ENCODE measurements at places on chromosomes 7 and 10.

DNA sequence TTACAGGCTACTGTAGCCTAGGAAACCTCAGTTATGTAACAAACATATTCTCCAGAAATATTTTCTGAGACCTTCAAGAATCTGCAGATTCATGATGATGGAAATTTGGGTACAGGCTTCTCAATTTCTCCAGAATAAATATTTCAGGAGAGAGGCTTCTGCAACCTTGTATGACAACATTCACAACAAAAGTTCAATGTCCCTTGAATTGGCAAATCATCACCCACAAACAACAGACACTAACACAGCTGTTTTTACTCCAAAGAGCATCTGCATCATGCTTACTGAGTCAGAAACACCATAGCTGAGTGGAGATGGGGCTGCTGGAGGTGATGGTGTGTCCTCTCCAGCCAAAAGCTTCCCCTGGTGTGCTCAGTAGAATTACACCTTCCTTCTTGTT, 9.3 kb upstream of the COBL start:
- DNase-seq = no peak

GRCh38 chr7:80830010-80830409, 88.8 kb downstream of the SEMA3C start:
- DNase-seq = no peak

GRCh38 chr10:6014241-6014761, 37.0 kb upstream of the IL15RA start:
- DNase-seq = no peak

GRCh38 chr7:157938211-157938610, 601.4 kb downstream of the DNAJB6 start:
- DNase-seq = no peak

DNA sequence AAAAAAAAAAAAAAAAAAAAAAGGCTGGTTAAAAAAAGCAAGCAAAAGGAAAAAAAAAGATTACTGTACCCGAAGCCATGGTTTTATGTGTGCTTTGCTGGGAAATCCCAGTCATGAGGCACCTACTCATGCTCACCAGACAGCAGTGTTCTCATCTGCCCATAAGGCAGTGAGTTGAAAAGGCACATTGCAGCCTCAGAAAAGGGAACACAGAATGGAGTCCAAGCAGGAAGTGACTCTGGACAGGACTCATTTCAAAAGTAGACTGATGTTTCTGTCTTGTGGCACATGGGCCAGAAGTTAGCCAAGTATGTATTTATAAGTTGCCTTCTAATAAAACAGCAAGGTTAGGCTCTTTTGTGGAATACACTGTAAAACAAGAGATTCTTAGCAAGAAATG, 40.2 kb downstream of the PDSS1 start:
- no peak for DNase-seq

GRCh38 chr7:128045766-128046165, 14.5 kb upstream of the LRRC4 start:
- DNase-seq = no peak

GRCh38 chr10:17756557-17757217, 4.7 kb downstream of the TMEM236 start:
- no peak for DNase-seq

- DNase-seq = no peak
Observed at GRCh38 chr7:103420857-103421384, 25.1 kb downstream of the SLC26A5 start.

- DNase-seq = no peak
Observed at GRCh38 chr7:50695026-50695425, 87.7 kb downstream of the GRB10 start.

GRCh38 chr7:4832711-4833110, 29.1 kb downstream of the PAPOLB start:
- no peak for DNase-seq

- no peak for DNase-seq
Observed at GRCh38 chr7:117146059-117146458, 176.8 kb downstream of the WNT2 start.

DNA sequence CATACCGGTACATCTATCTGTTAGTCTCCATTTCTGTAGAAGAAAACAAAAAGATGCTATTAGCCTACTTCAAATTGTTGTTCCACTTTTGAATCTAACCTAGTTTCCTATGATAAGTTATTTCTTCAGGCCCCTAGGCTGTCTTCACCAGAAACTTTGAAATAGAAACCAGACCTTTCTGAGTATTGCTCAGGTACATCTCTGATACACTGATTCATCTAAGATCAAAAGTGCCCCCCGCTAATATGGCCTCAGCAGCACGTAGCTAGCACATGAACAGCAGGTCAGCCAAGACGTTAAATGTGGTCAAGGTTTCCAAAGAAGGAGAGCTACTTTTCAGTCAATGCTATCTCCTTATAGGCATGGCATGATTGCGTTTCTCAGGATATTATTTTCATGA, 23.6 kb downstream of the CTAGE6 start:
- DNase-seq = no peak

GRCh38 chr7:80428161-80429054, 83.5 kb downstream of the GNAT3 start:
- no peak for DNase-seq

DNA sequence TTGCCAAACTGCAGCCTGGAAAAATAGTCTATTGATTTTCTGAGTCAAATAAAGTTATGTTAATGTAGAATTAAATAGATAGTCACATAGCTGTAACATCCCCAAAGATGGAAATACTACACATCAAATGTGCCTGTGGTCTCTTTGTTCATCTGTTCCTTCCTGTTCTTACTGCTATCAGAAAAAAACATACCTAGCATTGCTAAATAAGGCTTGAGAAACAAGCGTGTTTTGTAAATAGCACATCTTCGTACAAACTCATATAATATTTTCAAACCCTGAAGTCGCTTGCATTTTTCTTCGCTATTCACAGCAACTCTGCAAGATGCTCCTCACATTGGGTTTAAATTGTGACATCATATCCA, 116.1 kb downstream of the KLF6 start:
- no peak for DNase-seq

DNA sequence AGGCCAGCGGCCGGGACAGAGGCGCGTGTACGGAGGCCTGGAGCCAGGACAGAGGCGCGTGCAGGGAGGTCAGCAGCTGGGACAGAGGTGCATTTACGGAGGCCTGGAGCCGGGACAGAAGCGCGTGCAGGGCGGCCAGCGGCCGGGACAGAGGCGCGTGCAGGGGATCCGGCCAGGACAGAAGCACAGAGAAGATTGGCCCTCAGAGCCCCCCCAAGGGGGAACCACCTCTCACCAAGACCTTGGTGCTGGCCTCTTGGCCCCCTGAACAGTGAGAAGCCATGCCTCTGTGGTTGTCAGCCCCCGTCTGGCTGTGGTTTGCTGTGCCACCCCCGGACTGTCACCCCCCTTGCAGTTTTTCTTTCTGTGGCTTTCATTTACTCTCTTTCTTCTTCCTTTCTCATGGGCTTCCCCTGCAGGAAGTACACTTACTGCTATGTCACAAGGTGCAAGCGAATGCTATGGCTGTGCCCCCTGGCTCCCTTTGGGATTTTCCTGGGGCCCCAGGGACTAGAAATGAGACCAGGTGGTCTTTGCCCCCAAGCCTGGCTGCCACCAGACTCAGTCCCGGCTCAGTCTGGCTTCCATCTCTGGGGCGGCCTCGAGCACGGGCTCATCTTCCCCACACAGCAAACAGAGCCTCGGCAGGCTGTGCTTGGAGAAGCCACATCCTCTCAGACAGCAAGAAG, 41.1 kb downstream of the INSIG1 start:
- DNase-seq = no peak

GRCh38 chr7:131488361-131488760, 68.1 kb downstream of the PODXL start:
- no peak for DNase-seq

- no peak for DNase-seq
Observed at GRCh38 chr7:45267262-45267661, 109.7 kb downstream of the RAMP3 start.

GRCh38 chr7:81725812-81726127, 44.1 kb downstream of the HGF start:
- no peak for DNase-seq

DNA sequence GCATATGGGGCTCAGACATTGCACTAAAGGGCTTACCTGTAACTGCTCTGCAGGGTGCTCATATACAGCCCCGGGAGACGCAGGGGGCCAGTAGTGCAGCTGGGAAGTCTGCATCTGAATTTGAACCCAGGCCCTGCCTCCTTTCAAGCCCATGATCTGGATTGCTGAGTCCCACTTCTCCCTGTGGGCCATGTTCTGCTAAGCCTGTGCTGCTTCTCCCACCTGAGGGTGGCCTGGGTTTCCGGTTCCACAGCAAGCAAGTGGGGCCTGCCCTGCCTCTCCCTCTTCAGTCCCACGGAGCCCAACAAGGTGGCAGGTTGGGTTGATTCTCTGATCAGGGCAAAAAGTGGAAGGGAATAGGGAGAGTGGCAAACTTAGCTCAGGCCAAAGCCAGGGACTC, 56.6 kb upstream of the GDF10 start:
- no peak for DNase-seq

DNA sequence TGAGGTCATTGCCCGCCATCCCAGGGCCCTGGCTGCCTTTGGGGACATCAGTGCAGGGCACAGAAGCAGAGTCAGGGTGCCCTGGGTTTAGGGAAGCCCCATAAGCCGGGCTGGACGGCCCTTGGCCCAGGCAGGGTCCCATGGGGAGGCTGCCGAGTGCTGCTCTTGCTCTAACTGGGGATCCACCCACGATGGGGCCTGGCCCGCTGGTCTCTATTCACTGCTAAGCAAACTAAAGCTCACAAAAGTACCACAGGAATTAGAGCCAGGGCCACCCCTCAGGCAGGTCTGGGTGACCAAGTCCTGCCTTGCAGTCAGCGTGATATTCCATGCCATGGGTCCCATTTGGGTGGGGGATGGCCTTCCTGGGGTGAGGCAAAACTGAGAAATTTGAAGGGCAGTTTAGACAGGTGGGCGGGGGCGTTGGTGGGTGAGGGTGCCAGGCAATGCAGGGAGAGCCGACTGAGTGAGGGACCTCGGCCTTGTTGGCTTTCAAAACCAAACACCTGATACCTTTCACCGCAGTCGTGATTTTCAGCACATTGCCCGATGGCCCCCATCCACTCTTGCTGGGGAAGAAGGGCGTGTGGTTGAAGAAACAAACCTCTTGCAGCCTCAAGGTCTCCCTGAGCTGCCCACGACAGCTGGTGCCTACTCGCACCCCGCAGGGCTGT, 92.8 kb upstream of the PPIF start:
- no peak for DNase-seq

GRCh38 chr7:112505495-112505894, 24.7 kb downstream of the LSMEM1 start:
- no peak for DNase-seq

- no peak for DNase-seq
Observed at GRCh38 chr10:103394180-103394579, 2.1 kb downstream of the ATP5MK start.

DNA sequence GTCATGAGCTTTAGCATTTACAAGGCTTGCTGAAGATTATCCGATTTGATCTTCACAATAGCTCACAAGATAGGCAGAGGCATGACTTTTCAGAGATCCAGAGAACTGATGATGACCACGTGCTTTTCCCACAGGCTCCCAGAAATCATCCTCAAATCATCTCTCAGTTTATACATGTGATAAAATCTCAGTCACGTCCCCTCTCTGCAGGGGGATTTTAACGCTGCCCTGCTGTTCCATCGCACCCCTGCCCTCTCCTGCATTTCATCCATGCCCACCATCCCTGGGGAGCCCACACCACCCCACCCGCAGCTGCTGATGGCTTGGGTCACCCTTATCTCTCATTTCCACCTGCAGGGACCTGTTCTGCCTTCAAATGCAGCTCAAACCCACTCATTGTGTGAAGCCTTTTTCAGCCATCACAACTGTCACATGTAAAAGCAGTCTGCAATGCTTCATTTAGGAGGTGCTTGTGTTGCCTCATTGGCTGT, 141.8 kb downstream of the DIP2C start:
- no peak for DNase-seq

- DNase-seq = no peak
Observed at GRCh38 chr10:5876181-5876768, 13.4 kb downstream of the ANKRD16 start.

- DNase-seq = no peak
Observed at GRCh38 chr7:20013536-20013935, 203.6 kb downstream of the MACC1 start.

- DNase-seq = no peak
Observed at GRCh38 chr7:84720456-84721097, 466.3 kb downstream of the SEMA3D start.

DNA sequence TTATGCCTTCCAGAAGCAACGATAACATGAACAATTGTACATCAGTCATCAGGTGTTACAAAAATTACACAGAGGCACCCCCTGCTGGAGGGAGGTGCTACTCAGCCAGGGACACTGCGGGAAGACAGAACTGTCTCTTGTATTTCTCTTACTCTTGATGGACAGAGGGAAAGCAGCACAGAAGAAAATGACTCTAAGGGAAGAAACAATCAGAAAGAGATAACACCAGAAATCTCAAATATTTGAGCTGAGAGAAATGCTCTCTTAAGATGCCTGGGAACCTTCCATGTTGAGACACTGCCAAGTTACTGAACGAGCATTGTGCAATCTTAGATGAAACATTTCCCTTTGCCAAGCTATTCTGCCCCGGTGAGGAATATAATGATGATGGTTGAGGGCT, 227.6 kb upstream of the NPSR1 start:
- DNase-seq = no peak

GRCh38 chr10:42998481-42999384, 78.1 kb upstream of the RET start:
- no peak for DNase-seq

- DNase-seq = no peak
Observed at GRCh38 chr10:51691135-51691534, 8.3 kb downstream of the CSTF2T start.

GRCh38 chr7:12670000-12670729, 17.3 kb upstream of the ARL4A start:
- no peak for DNase-seq

GRCh38 chr7:76225379-76225778, 23.7 kb downstream of the SRRM3 start:
- no peak for DNase-seq

GRCh38 chr7:85185424-85186082, 1.3 kb downstream of the SEMA3D start:
- no peak for DNase-seq

DNA sequence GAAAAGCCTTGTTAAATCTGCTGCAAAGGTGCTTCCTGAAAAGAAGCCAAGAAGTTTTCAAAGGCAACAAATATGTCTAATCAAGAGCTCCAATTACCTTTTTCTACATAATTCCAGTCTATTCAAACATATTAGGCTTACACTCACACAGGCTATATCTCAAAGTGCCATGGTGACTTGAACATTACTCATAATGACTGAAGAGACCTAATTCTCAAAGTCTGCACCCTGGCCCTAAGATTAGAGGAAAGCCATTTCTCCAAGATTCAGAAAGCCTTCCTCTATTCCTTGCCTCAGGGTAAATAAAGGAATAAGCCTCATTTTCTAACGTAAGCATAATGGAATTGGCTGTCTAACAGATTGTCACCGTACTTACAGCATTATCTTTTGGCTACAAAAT, 78.3 kb upstream of the THSD7A start:
- DNase-seq = no peak
